Activated naive CD4-positive, alpha-beta T cell (primary cell): ENCODE measurements at places on chromosomes 1 and 21.

- no peak for DNase-seq
Measured at GRCh38 chr1:29691499-29691898, 455.2 kb downstream of the PTPRU start.

- no peak for DNase-seq
Measured at GRCh38 chr1:109821221-109821669, 57.5 kb upstream of the EPS8L3 start.

DNA sequence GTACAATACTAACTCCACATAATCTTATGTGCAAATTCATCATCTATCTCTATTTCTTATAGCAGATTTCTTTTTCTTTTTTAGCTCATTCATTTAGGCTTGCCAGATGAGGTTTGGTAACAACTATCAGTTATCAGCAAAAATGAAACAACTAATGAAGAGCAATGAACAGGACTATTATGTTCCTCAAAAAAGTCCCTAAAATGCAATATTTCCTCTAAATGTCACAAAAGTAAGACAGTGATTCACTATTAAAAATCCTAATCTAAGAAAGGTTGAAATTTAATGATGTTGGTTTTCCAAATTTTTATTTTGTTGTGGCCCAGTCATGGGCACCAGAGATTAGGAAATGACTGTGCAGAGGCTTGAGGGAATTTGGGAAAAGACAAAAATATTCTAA lies 135.3 kb downstream of the PPIAL4G start:
- DNase-seq: no peak

- DNase-seq: no peak
Measured at GRCh38 chr1:169741666-169742394, 8.0 kb upstream of the SELE start.

DNA sequence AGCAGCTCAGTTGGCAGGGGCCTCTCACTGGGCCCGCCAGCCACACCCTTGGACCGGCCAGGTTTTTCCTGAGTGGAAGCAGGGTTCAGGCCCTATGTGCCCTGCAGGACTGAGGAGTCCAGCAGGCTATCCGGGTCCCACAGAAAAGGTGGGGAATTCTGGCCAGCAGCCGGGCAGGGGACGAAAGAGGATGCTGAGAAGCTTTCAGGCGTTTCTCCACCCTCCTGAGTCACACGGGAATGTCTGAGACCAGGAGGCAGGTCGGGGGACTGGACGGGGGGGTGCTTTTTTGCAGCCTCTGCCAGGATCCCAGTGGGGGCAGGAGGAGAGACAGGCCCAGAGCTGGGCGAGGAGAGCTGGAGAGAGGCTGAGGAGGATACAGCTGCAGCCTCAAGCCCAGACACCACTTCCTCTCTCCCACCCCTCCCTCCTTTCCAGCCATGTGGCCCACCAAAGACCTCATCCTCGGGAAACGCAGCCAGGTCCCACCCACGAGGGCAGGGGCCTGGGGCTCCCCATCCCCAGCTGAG lies 105.4 kb downstream of the SPSB1 start:
- no peak for DNase-seq

- no peak for DNase-seq
Measured at GRCh38 chr1:18463984-18464664, 16.6 kb upstream of the KLHDC7A start.

GRCh38 chr1:180213401-180214170 lies 16.5 kb upstream of the LHX4 start:
- no peak for DNase-seq

DNA sequence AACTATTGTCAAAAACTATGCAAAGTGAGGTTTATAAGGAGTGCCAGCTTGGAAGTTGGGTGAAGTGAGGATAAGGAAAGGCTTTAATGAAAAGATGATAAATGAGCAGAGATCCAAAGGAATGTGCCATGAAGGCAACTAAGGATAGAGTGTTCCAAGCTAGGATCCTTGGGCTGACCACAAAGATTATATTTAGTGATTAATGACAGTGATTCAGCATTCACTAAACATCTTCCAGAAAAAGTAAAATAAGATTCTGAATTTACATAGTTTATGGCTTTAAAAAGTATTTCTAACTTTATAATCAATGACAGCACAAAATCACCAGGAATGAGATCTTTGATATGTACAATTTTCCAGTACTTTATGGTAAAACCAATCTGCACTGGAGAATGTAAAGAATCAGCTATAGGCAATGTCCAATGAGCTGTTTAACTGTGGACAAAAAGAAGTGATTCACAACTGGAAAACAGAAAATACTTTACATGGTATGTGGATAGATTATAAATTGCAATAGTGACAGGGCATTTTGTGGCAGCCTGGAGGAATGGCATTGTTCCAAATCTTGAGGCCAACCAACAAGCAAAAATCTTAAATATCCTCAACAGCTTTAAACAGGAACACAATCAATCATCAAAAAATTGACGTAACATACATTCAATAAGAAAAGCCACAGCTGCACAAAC lies 91.2 kb upstream of the KCTD3 start:
- no peak for DNase-seq

- DNase-seq: no peak
Measured at GRCh38 chr1:50352428-50352827, 70.8 kb downstream of the DMRTA2 start.

GRCh38 chr1:53183095-53183990 lies 13.3 kb upstream of the CPT2 start:
- no peak for DNase-seq

- DNase-seq: no peak
Measured at GRCh38 chr1:33191731-33192275, 10.0 kb upstream of the TRIM62 start.
